MV-4-11 (cell line): ENCODE measurements at places on chromosomes 5 and 9.
A peak's percentile ranks its signal among the peaks of the same experiment; 100 is the strongest.

- no peak for DNase-seq
Measured at GRCh38 chr5:107058803-107059202, 611.9 kb downstream of the EFNA5 start.

- no peak for DNase-seq
Measured at GRCh38 chr9:136103651-136104487, 8.8 kb upstream of the NACC2 start.

- peak; percentile 48 for DNase-seq
Measured at GRCh38 chr5:131679911-131680310, 44.9 kb upstream of the RAPGEF6 start.

DNA sequence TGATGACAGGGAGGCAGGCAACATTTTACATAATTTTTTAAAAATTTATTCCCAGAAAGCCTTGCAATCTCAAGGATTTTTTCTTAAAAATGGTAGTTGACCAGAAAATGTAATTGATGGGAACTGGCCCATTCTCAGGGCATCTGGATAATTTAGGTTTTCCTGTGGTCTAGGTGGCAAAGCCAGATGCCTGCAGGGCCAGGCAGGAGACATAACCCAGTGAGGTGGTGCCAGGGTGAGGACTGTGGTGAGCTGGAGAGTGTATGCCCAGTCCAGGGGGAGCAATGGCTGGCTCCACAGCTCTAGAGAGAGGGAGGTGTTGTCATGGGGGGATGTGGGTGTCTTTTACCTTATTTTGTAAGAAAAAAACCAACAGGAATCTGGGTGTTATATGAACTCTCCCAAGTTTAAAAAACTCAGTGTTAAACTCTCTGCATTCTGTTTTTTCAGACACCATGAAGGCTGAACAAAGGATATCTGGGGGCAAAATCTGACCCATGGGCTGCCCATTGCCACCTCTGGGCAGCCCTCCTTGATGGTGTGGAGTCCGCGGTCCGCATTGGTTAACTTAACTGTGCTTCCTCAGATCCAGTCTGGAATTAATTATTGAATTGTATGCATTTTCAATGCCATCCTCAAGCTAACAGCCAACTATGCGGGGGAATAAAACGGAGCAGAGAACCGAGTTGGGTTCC lies 43.9 kb downstream of the BOD1 start:
- no peak for DNase-seq

DNA sequence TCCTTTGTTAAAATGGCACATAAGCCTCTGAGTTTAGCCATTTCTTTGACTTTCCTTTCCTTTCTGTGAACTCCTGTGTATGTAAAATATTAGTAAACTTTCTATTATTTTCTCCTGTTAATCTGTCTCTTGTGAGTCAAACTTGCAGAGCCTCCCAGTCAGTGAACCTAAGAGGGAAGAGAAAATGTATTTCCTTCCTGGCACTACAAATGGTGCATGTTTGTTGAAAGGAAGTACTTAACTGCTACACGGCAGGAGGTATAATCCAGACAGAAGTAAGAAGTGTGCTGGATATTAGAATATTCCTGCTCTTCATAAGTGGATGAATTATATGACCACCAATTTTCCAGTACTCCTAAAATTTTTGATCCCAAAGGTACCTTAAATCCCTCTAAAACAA lies 23.0 kb downstream of the CTSL start:
- no peak for DNase-seq

GRCh38 chr5:8829323-8830029 lies 716.4 kb downstream of the SEMA5A start:
- DNase-seq, result no peak

DNA sequence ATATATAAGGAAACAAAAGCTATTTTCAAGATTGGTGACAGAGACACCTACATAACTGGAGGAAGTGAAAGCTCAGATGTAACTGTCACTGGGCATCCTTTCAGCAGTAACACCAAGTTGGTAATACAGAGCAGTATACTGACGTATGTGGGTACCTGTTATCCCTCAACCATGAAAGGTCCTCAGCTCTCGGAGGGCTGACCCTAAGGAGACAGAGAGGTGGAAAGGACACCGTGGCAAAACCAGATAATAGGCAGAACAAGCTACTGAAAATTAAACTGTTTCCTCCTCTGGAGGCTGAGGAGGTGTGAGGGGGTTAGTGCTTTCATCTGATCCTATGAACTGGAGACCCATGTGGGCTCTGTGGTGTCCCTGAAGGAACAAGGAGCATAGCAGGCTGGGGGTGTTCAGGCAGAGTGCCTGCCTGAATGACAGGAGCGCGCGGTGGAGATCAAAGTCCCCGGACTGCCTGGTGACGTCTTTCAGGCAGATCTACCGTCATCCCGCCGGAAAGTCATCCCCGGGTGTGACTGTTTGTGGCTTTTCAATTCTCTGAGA lies 130.2 kb upstream of the FSTL4 start:
- no peak for DNase-seq

DNA sequence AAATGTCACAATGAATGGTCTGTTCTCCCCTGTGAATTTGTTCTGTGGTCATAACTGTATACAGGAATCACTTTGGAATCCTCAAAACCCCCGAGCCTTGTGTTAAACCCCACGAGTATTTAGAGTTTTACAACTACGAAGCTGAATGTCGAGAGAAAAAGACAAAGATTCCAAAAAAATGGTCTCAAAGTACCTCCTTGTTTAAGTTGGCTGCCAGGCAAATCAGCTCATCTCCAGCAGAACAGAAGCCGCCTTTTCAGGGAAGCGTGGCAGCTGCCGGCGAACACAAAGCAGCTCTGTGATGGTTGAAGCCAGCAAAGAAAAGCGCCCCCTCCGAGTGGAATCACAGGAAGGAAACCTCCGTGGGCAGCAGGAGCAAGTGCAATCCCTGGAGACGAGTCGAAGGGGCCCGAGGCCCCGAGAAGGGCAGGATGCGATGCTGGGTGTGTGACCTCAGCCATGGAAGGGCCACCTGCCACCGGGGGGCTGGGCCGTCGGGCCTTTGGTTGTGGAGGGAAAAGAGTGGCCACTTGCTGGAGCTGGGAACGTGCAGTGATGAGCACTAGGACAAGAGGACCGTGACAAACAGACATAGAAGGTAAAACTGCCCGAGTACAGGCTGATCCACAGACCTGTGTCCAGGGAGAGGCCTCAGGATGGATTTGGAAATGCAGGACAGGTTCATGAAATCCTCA lies 706.4 kb downstream of the SEMA5A start:
- DNase-seq, result no peak

GRCh38 chr9:13267743-13268142 lies 11.7 kb downstream of the MPDZ start:
- no peak for DNase-seq

GRCh38 chr9:81379655-81380054 lies 309.7 kb downstream of the TLE1 start:
- no peak for DNase-seq

DNA sequence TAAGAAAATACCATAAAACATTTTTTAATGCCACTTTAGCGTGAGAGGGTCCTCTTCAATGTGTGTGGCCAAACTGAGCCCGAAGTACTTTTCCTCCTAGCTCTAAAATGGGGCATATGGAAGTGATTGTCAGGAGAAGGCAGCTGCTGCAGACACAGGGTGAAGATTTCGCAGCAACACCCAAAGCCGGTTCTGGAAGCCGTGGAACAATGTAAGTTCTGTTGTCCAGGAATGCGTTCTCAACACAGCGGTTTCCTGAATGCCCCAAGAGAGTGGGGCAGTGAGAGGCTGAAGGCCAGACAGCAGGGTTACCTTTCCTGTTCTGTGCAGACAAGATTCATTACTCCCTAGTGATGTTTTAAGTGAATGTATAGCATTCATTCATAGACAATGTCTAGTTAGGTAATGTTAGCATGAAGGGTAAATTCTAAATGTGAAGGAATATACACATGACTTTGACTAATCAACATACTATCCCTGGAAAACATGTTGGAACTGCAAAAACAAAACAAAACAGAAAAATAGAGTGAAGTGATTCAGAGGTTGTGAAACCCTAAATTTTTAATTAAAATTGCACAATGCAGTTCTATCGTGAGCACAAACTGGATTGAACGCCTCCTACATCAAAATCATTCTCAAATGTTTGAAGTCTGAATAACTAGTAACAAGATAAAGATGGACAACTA lies 197.0 kb upstream of the SEMA6A start:
- no peak for DNase-seq

GRCh38 chr5:55410845-55411244 lies 103.1 kb downstream of the MTREX start:
- peak; percentile 94 for DNase-seq

- peak; percentile 32 for DNase-seq
Measured at GRCh38 chr5:17907094-17907493, 272.8 kb downstream of the TAF11L14 start.

DNA sequence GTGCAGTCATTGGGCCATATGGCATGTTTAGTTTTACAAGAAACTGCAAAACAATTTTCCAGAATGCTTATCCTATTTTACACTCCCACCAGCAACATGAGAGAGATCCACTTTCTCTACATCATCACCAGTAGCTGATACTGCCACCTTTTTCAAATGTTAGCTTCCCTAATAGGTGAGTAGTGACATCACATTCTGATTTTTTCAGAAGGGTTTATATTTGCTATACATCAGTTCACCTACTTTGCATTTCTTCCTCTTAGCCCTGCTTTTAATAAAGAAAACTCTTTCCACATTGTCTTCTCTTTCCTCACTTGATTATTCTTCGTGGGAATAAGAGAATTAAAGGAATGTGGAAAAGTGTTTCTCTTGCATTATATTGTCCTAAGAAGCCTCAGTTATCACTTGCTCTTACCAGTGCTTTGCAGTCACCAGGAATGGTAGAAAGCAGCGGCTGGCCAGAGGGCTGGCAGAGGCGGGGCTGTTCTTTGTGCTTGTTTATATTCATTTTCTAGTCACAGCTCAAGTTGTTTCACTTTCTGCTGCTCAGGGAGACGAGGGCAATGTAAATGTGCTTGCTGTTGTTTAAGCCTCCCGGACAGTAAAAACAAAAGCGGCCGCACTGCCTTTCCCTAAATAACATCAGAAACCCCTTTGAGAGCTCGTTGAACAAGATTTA lies 164.8 kb downstream of the HSD17B3 start:
- DNase-seq, result peak; percentile 60

DNA sequence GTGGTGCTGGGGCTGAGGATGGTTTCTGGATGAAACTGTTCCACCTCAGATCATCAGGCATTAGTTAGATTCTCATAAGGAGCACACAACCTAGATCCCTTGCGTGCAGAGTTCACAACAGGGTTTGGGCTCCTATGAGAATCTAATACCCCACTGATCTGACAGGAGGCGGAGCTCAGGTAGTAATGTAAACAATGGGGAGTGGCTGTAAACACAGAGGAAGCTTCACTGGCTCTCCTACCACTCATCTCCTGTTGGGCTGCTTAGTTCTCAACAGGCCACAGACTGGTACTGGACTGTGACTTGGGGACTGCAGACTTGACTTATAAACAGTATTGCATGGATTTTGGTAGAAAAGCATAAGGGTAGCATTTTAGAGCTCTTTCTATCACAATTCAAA lies 870.7 kb upstream of the CDH10 start:
- no peak for DNase-seq

DNA sequence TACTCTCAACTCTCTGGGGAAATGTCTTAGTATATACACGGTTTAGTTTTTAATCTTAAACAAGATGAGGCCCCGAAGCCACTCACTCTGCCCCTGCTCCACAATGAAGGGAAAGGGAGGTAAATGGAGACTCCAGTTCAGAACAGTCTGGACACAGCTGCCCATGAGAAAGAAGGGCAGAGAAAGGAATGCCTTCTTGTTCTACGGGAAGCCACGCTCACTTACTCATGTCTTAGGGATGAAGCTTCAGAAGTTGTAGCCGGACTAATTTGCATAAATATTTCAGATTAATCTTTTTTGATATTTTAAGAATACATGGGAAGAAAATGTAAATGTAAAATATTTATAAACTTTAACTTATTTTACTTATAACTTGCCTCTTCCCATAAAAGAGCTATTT lies 94.0 kb downstream of the COL23A1 start:
- no peak for DNase-seq

GRCh38 chr9:99833735-99834134 lies 12.1 kb downstream of the NR4A3 start:
- DNase-seq, result no peak

DNA sequence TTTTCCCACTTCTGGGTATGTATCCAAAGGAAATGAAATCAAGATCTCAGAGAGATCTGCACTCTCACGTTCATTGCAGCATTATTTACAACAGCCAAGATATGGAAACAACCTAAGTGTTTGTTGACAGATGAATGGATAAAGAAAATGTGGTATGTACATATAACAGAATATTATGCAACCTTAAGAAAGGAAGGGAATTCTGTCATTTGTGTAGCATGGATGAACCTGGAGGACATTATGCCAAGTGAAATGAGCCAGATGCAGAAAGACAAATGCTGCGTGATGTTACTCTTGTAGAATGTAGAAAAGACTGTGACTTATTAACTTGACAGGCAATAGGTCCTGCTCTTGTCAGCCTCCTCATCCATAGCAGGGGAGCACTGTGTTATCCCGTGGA lies 31.4 kb downstream of the PPARGC1B start:
- no peak for DNase-seq

DNA sequence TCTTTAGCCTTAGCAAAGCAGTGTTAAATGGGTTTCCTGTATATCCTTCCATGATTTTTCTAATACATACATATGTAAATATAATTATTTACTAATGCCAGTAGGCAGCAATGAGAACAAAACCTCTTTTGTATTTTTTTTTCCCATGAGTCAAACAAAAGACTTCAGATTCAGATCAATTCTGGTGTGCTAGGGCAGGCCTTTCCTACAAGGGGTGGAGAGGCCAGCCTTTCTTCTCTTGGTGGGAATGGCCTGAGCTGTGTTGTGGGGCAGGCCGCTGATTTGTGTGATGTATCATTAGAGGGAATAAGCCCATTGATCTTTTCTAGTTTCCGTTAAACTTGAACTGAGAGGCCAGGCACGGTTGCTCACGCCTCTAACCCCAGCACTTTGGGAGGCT lies 115.5 kb upstream of the DMRT1 start:
- no peak for DNase-seq

- DNase-seq, result no peak
Measured at GRCh38 chr9:135743546-135744332, 41.8 kb downstream of the KCNT1 start.

GRCh38 chr9:135166565-135166964 lies 79.1 kb downstream of the OLFM1 start:
- DNase-seq, result no peak

DNA sequence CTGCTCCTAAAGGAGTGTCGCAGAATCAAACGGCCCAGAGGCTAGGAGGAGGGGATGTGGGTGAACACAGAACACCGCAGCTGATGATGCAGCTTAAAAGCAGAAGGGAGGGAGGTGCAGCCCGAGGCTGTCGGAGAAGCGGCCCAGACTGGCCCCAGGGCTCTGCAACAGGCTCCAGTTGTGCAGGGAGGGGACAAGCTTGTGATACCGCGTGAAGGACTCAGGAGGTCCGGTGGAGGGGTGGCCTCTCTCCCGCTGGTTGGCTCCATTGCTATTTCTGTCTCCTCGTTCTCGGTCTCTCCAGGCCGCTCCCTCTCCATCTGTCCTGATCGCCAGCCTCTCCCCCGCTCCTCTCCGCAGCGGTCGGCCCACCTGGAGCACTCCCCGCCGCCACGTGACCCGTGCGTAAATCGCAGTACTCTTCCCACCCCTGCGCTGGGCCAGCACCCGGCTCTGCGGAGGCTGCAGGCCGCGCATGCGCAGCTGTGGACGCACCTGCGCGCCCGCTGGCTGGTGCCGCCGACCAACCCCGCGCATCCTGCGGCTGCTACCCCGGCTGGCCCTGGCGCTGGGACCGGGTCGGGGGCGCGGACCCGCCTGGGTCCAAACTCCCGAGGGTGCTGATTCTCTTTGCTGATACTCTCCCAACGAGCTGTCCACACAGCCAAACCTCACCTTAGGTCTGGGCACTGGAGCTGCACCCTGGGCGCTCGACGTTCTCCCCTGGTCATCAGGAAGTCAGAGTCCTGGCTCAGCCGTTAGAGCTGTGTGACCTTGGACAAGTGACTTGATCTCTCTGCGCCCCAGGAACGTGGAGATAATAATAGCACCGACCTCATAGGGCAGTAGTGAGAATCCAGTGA lies 3.7 kb upstream of the STXBP1 start:
- DNase-seq, result peak; percentile 58
